ENCODE measurements at places on chromosomes 3 and 15.

- no peak for DNase-seq
Observed at GRCh38 chr3:102460579-102460978, 25.8 kb downstream of the ZPLD1 start.

DNA sequence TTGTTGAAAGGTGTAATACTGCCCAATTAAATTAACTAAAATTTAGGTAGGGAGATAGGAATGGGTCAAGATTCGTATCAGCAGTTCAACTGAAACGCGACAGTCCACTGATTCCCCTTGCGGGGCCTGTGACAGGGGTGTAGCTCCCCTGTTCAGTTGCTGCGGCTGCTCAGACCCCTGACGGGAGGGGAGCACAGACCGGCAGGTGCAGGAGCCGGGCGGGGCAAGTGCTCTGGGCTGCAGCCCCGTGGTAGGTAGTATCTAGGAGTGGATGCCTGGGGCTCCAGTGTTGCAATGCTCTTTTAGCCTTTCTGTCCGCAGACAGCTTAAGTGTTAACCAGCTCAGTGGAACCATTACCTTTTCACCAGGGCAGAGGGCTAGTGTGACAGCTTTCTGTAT is 164.9 kb downstream of the ROBO2 start:
- DNase-seq = no peak

DNA sequence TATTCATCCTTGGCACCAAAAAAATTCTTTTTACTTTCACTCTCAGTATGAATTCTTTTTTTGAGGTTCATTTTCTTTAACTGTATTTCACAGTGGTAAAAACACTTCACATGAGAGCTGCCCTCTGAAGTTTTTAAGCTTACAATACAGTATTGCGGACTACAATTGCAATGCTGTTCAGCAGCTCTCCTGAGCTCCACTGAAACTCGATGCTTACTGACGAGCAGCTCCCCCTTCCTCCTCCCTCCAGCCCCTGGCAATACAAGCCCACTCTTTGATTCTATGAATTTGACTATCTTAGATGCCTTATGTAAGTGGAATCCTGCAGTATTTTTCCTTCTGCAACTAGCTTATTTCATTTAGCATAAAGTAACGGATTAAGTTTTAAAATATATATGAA is 183.4 kb downstream of the ADAMTS17 start:
- no peak for DNase-seq

DNA sequence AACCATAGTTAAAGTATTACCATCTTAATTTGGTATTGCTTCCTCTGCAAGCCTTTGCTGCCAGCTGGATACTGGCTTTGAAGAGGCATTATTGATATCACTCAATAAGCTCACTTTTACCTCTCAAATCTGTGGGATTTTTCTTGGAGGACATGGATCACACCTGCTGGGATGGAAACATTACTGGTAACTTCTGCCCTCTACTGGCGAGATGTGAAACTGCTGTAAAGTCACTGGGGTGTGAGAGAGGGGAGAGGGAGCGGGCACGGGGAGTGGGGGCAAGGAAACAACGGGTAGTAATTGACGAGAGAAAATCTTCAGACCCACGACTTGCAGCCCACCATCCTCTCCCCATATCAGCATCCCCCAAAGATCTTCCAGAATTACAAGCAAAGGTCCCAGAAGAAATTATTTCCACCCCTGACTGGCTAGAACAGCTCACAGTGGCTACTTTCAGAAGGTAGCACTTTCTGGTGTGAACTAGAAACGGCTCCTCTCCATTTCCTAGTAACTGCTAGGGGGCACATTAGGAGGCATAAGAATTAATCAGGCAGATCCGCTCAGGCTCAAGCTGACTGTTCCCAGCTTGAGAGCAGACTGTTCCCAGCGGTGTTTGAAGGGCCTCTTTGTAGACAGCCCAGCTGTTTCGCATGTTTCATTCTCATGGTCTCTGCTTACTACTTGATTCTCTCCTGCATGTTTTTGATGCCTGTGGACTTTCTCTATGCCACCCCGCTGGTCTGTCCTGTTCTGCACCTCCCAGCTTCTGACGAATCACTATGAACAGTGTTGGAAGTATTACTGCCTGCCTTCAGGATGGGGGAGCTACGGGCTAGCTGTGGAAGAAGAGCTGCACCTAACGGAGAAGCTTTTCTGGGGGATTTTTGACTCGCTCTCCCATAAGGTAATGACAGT is 230.4 kb upstream of the CHRM5 start:
- DNase-seq = peak; percentile 10

DNA sequence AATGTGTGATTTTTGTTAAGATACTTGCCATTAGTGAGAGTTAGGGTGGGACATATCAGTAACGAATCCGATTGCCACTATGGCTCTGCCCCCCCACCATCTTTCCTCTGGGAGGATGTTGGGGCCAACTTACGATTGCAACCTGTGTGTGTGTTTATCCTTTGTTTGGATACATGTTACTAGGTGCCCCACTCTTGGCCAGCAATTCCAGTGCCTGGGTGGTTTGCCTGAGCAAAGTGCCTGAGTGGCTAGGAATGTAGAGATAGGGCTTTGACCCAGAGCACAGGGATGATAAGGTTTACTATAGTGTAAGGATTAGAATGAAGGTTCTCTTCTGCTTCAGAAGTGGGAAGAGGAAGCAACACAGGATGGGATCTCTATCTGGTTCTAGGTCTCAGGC is 231.8 kb downstream of the TP63 start:
- DNase-seq = no peak

- DNase-seq = no peak
Observed at GRCh38 chr3:120161902-120162301, 67.7 kb upstream of the GSK3B start.

- DNase-seq = no peak
Observed at GRCh38 chr15:74387141-74387541, 19.7 kb upstream of the CYP11A1 start.

- DNase-seq = no peak
Observed at GRCh38 chr3:115922681-115923347, 299.5 kb downstream of the GAP43 start.

DNA sequence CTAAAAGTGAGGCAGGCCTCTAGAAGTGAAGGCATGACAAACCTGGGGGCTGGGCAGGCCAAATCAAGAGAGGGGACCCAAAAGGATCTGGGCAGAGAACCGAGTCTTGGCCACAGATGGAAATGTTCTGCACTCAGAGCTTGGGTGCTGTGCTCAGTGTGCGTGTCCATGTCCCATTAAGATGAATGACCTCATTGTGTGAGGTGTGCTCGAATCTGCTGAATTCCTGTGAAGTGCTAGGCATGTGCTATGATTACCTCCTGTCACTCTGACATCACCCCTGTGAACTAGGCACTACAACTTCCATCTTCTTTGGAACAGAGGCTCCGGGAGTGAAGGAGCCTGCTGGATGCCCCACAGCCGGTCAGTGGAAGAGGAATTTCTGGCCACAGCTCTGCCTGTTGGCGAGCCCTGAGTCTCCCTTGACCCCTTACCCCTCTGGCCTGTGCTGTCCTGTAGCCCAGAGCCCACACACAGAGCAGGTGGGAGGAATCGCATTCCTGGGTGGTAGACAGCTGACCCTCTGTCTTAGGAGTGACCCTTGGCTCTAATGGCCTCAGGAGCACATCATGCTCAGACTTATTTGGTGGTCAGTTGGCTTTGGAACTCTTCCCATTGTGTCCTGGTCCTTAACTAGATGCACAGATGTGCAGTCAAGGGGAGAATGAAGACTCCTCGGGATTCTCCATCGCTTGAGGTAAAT is 67.6 kb upstream of the CTDSPL start:
- no peak for DNase-seq

DNA sequence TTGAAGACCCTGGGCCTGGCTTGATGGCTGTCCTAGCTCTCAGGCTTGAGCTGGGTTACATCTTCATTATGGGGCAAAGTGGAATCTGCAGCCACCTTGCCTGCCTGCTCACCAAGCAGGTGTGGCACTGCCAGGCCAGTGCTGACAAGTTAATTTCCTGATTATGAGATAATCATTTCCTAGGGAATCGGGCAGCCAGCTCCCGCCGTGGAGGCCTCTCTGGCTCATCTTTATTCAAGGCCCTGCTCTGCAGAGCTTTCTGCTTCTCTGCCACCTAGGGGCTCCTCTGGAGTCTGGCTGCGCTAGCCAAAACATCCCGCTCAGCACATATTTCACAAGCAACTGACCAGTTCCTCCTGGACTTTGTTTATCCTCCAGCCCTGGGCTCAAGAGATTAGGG is 9.9 kb downstream of the LOXL1 start:
- no peak for DNase-seq

DNA sequence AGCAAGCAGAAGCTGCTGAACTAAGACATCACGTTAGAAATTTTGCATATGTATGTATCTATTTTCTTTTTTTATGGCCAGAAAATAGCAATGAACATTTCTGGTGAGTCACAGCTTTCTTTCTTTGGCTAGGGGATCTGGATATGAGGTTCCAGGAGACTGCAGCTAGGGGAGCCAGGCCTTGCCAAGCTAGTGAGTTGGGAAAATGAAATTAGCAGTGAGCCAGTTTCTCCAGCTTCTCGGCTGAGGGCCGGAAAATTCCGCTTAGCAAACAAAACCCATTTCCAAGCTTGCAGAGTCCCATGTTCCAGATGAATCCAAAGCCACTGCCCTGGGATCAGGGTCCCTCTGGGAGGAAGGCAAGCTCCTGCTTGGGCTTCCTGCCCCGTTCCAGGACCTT is 137.6 kb downstream of the SRGAP3 start:
- DNase-seq = peak; percentile 75

All from dorsolateral prefrontal cortex (tissue), 122 donors.